NT2/D1 (cell line): ENCODE measurements at places on chromosomes 5 and 9.

DNA sequence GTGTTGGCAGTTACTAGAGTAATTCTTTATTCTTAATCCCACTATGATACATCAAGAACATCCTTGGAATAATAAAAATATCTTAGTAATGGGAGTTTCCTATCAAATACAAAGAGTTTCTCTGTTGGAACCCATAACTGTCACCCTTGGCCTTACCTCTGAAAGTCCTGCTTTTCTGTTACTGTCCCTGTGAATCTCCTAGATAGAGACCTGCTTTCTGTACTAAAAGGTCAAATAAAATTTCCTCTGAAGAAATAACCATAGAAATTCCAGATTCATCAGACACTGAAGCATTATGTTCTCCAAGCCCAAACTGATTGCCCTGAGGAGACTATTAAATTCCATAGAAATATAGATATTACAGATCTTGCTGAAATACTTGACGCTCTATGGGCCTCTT is 63.0 kb downstream of the KCNV2 start:
- no peak for DNase-seq

- DNase-seq = no peak
Measured at GRCh38 chr9:122860319-122861142, 32.1 kb upstream of the PDCL start.

DNA sequence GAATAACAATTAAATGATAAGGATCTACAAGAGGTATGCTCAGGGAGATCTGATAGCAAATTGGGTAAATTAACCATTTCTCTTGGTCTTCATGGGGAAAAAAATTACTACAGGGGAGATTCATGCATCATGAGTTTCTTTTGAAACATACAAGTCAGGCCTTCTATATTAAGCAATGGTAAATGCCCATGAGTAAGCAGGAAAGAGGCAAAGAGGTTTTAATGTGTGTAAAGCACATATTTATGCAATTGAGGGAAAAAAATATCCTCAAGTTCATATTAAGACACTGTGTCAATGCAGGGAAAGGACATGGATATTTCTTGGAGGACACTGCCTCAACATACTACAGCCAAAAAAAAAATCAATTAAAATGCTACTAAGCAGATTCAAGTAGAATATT is 73.4 kb upstream of the NR4A3 start:
- DNase-seq = no peak

- peak; percentile 52 for DNase-seq
Measured at GRCh38 chr9:22446950-22447617, 460 bp downstream of the DMRTA1 start.

GRCh38 chr5:66597183-66597757 is 1.1 kb downstream of the MAST4 start:
- DNase-seq = no peak

GRCh38 chr9:99531313-99531712 is 290.4 kb upstream of the NR4A3 start:
- DNase-seq = no peak

DNA sequence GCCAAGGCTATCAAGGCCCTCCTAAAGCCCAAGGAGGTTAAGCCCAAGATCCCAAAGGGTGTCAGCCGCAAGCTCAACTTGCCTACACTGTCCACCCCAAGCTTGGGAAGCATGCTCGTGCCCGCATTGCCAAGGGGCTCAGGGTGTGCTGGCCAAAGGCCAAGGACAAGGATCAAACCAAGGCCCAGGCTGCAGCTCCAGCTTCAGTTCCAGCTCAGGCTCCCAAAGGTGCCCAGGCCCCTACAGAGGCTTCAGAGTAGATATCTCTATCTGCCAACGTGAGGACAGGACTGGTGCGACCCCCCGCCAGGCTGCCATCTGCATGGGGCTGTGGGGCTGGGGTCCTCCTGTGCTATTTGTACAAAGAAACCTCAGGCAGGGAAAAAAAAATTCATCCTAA is 3.3 kb downstream of the HOMER1 start:
- DNase-seq = no peak

- no peak for DNase-seq
Measured at GRCh38 chr5:18553269-18553668, 919.0 kb downstream of the TAF11L14 start.

GRCh38 chr9:92138157-92138959 is 23.1 kb upstream of the SPTLC1 start:
- DNase-seq = no peak

DNA sequence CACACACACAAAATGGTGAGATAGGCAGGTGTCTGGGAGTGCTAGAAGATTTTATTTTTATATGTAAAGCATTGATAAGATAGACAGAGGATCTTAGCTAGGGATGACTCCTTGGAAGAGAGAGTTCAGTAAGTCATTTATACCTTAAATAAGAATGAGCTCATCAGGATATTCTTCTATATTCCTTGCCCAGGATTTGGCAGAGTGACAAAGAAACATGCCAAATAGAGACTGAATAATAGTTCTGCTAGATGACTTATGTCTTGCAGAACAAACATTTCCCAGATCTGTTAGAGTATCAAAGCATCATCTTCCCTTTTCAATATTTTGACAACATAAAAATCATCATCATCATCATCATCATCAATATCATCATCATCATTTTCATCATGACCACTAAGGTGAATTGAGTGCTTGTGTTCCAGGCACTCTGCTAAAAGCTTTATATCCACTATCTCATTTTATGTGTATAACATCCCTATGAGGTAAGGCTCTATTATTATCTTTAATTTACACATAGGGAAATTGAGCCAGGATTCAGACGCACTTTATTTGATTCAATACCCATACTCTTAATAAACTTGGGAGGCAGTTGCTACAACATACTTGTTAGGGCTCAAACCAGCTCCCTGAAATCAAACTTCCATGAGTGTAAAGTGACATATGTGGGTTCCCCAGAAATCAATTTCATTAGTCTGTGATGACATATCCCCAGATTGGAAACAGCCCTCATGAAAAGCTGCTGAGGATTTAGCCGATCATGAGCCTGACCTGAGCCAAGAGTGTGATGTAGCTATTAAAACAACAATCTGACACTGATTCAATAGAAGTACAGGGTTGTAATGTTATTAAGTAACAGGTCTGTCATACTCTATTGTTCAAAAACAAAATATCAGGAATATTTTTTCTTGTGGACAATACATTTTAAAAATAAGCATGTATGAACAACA is 176.3 kb upstream of the SEMA6A start:
- DNase-seq = no peak

- no peak for DNase-seq
Measured at GRCh38 chr5:15037247-15037908, 165.8 kb upstream of the ANKH start.

DNA sequence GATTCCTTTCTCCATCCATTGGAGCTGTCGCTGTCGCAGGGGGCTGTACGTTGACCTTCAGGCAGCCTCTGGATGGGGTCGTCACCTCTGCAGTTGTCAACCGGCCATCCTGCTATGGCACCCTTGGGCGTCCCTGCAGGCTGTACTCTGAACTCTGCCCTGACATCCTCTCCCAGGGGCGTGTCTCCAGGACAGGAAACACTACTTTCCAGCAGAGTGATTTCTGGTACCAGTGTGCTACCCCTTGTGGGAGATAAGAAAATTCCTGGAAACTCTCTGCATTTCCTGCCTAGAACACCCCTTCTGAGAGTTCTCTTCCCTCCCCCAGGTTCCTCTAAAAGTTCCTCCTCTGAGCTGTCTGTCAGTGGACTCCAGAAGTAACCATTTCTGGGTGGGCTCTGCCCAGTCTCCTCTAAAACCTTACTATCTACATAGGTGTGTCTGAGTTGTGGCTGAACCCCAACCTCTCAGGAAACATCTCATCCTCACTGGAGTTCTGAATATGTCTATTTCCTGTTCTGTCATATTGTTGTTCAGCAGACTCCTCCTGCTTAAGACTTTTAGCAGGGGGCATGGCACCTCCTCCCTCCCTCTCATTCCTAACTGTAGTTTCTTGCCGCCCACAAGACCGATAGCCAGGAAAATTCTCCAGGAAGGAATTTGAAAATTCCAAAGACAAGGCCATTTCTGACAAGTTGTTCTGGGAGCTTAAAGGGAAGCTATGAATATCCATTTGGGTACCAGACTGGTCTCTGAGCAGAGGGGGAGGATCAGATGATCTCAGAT is 145.3 kb upstream of the RASEF start:
- DNase-seq = no peak

GRCh38 chr9:13122756-13123369 is 156.6 kb downstream of the MPDZ start:
- DNase-seq = no peak

- DNase-seq = no peak
Measured at GRCh38 chr5:134964359-134965270, 3.1 kb upstream of the CATSPER3 start.

- DNase-seq = no peak
Measured at GRCh38 chr5:74063821-74064220, 437.8 kb downstream of the ARHGEF28 start.

DNA sequence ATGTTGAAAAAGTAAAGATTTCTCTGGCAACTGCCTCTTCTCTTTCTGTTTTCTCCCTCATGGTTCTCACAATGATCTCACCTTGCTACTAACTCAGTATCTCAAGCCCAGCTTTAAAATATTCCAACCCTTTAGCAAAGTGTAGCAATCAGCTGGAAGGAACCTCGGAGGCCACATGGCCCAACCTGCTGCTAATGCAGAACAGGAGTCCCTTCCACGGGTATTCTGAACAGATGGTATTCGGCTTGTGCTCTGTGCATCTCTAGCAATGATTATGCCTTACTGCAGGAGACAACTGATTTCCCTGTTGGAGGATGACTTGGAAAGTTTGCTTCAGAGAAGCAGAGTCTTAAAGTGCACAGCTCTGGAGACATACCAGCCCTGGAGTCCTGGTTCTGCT is 151.8 kb upstream of the PPP1R2B start:
- no peak for DNase-seq

- peak; percentile 70 for DNase-seq
Measured at GRCh38 chr9:106286249-106286648, 576.7 kb upstream of the ZNF462 start.

- DNase-seq = no peak
Measured at GRCh38 chr5:180305481-180305880, 13.6 kb upstream of the MAPK9 start.

- no peak for DNase-seq
Measured at GRCh38 chr5:15731699-15732098, 231.7 kb downstream of the FBXL7 start.

DNA sequence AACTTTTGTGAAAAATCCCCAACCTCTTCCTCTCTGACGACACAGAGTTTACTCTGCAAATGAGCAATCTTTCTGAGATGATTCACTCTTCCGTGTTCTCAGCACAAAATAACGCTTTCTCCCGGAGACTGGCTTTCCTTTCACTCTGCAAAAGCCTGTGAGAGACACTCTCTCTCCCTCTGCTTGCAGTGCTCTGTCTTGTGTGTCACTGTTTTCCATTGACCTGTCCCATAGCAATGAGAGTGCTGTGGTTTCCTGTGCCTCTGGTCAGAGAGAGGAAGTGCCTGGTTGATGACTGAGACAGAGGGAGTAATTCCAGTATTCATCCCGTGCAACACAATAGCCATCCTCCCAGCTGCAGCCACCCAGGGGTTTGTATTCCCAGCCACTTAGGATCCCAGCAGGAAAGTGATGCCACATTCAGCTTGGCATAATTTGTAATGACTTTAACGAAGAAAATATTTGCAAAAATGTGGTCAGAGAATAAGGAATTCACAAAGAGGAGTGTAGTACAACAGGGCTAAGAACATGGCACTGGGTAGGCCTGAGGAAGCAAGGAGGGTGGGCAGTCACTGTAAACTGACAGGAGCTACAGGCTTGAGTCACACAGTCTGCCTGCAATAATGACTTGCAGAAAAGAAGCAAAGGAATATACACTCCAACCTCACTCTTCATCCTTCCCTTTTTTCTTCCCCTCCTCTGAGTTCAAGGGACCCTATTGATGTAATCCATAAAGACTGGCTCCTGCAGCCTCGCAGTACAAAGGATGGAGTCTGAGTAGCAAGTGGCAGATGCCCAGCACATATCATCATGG is 463.5 kb upstream of the RGMB start:
- peak; percentile 33 for DNase-seq

- DNase-seq = no peak
Measured at GRCh38 chr9:75148561-75148960, 60.2 kb downstream of the OSTF1 start.

GRCh38 chr5:134549714-134550113 is 24.2 kb downstream of the JADE2 start:
- DNase-seq = no peak

- DNase-seq = no peak
Measured at GRCh38 chr5:134567641-134568336, 42.3 kb downstream of the JADE2 start.

- no peak for DNase-seq
Measured at GRCh38 chr9:137445275-137445807, 4.2 kb upstream of the ENTPD8 start.

- no peak for DNase-seq
Measured at GRCh38 chr9:5851445-5851844, 18.5 kb upstream of the ERMP1 start.

DNA sequence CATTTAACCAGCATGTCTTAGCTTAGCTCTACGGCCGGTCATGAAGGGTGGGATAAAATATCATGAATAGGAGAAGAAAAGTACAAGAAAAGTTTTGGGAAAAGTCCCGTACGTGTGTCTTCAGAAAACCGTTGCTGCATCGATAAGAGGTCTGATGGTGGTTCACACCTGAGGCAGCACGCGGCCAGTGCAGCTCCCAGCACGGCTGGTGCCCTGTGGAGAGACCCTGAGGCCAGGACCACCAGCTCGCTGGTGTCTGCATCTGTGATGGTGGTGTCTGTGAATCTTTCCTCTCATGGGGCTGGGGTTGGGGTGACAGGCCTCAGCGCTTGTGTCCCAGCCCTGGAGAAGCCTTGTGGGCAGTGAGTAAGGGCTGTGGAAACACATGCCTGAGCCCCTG is 148.9 kb upstream of the IRX4 start:
- DNase-seq = no peak

GRCh38 chr5:139848508-139849100 is 53.0 kb downstream of the PSD2 start:
- DNase-seq = no peak

DNA sequence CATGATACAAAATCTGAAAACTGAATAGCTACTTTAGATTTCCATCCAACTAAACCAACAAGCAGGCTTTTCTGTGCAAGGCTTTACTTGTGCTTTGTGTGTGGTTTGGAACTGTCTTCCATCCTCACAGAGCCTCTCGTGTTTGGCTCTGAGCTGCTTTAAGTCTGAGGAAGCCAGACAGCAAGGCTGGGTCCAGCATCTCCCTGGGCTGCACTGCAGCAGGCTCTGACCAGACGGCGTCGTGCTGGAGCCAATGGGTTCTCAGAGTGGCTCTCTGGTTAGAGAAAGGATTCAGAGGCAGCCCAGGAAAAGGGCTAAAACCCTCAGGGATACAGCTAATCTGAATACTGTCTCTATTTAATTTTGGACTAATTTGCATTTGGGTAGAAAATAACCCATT is 207.9 kb upstream of the EFNA5 start:
- no peak for DNase-seq

- no peak for DNase-seq
Measured at GRCh38 chr9:106816524-106816923, 46.4 kb upstream of the ZNF462 start.

GRCh38 chr5:59474324-59474723 is 419.2 kb downstream of the PDE4D start:
- DNase-seq = no peak

- no peak for DNase-seq
Measured at GRCh38 chr5:151383011-151383410, 35.7 kb upstream of the SLC36A2 start.

- DNase-seq = no peak
Measured at GRCh38 chr9:114291886-114292590, 30.9 kb upstream of the ORM1 start.

- no peak for DNase-seq
Measured at GRCh38 chr9:136521537-136521936, 24.3 kb downstream of the NOTCH1 start.

GRCh38 chr9:109399258-109399767 is 78.5 kb upstream of the EPB41L4B start:
- no peak for DNase-seq

- DNase-seq = no peak
Measured at GRCh38 chr5:65213921-65214525, 267.7 kb downstream of the ADAMTS6 start.
